Endothelial cell (in vitro differentiated cells): ENCODE measurements at places on chromosomes 6 and 20. TPM values are rescaled to one million over a fixed set of nuclear protein-coding genes. Genes with fewer than 3 reads are reported as not detected.

GRCh38 chr6:43831191-43831590, 61.2 kb downstream of the VEGFA start:
- no peak overlapping the region for H3K4me3 ChIP-seq
- no peaks in the 10 kb centered on the region for H3K36me3 ChIP-seq
- H3K4me1 ChIP-seq: peaks cover 4% of the 10 kb centered on the region

DNA sequence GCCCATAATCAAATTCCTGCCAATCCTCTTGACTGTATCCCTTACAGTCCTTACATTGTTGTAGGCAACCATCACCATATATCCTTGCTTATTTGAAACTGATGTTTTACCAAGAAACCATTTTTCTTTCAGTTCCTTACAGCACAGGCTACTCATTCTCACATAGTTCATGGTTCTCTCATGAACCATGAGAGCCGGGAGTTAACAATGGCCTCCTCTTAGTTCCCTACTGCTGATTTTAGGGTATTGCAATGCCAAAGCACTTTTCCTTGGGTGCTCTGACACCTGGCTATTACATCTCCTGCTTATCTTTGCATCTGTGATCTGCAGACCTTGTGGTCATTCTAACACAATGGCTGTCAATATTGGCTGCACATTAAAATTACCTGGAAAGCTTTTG, 133.4 kb downstream of the MYB start:
- no peaks in the 10 kb centered on the region for H3K36me3 ChIP-seq
- no peak overlapping the region for H3K4me3 ChIP-seq
- DNase-seq: no peak
- H3K4me1 ChIP-seq: peaks cover 19% of the 10 kb centered on the region
- no peak overlapping the region for H3K27ac ChIP-seq

GRCh38 chr6:30613251-30614043, 3.6 kb downstream of the PPP1R10 start:
- H3K4me3 ChIP-seq: peak overlapping the region; percentile 62
- H3K27me3 ChIP-seq: peaks cover 20% of the 10 kb centered on the region
- H3K27ac ChIP-seq: peak overlapping the region; percentile 80
- DNase-seq: no peak

Gene SOX12
- 64.7 TPM for total RNA-seq

Gene DNAH8
- 0.05 TPM for total RNA-seq

Gene TUBB2A
- 73.6 TPM for total RNA-seq

Gene RAET1E
- total RNA-seq: 0.28 TPM
